ENCODE measurements at places on chromosomes 7 and 10.

GRCh38 chr10:21522631-21523406 lies 2.7 kb downstream of the SKIDA1 start:
- no peak for DNase-seq

DNA sequence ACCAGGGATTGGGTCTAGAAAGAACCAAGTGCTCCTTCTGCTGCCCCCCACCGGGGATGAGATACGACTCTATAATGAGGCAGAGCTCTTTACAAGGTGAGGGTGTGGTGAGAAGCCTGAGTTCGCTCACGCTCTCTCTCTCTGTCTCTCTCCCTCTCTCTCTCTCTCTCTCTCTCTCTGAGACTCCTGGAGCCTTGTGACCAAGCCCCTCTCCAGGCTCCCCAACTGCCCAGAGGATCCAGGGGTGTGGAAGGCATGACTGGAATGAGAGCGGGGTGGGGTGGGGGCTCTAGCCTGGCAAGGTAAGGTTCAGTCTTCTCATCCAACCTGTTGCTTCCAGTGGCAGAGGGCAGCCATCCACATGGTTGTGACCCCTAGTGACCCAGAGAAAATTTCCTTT lies 3.1 kb upstream of the PTF1A start:
- no peak for DNase-seq

DNA sequence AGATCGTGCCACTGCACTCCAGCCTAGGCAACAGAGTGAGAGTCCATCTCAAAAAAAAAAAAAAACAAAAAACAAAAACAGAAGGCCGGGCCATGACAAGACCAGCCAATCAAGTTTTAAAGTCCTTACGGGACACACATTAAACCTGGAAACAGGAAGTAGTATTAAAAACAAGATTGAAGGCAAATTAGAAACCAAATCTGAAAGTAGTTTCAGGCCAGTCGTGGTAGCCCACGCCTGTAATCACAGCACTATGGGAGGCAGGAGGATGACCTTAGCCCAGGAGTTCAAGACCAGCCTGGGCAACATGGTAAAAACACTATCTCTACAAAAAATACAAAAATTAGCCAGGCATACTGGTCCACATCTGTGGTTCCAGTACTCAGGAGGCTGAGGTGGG lies 18.1 kb downstream of the PSAP start:
- no peak for DNase-seq

- DNase-seq, result no peak
Observed at GRCh38 chr10:132652446-132652845, 114.9 kb downstream of the INPP5A start.

DNA sequence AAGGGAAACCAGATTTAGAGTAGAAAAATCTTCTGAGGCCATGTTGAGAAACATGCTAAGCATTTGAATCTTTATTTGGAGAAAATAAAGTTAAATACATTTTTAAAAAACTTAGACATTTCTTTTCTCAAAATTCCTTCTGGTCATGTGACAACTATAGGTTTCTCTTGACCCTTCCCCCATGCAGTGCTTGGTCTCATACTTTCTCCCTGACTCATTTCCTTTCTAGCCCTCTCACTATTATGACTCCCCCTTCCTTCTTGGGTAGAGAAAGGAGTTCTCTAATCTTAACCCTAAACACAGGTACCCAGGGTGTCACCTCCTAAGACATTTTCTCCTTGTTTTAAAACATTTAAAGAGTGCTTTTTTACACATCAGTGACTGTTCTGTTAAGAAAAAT lies 179.5 kb upstream of the TMEM106B start:
- peak; percentile 77 for DNase-seq

- no peak for DNase-seq
Observed at GRCh38 chr10:29473087-29473356, 161.7 kb downstream of the SVIL start.

DNA sequence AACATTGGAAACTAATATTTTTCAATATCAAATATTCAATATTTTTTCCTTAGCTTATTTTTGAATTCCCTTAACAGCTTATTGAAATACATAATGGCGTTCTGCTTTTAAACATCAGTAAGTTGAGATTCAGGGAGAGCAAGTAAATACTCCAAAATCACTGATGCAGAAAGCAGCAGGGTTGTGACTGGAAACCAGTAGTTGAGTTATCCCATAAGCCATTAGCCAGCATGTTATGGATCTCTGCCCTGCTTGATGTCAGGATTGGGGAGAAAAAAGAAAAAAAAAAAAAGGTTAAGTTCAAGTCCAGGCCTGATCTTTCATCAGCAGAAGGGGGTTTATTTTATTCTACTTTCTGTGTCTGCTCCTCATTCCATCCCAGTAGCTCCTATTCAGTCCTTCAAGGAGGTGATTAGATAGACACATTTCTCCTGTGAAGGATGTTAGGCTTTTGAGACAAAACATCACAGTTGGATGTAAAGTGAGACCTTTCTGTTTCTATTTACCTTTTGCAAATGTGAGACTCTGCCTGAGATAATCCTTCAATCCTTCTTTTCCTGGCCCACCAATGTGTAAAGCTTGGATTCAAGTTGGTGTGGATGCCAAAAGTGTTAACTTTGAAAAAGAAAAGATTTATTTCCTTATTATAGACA lies 110.9 kb upstream of the HDAC9 start:
- no peak for DNase-seq

DNA sequence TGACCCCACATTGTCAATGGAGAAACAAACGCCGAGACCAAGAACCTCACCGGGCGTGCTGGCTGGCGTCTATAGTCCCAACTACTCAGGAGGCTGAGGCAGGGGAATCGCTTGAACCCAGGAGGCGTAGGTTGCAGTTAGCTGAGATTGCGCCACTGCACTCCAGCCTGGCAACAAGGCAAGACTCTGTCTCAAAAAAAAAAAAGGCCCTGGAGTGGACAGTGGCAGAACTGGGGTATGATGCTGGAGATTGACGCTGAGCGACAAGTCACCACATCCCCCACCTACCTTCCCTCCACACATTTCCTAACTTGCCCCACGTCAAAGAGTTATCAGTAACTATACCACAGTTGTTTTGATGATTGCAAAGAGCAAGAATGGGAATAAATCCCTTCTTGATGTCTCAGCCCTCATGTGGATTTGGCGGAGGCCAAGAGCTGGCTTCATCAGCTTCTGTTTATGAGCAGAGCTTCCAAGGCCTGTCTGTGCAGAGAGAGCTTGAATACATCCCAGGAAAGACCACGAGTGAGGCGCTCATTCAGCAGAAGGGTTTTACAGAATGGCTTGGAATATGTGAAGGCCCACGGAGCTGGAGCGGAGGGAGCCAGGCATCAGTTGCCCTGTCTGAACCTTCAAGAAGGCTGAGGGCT lies 28.0 kb upstream of the TNS3 start:
- DNase-seq, result peak; percentile 81

- no peak for DNase-seq
Observed at GRCh38 chr10:111275091-111275490, 198.3 kb downstream of the ADRA2A start.

- DNase-seq, result peak; percentile 72
Observed at GRCh38 chr7:16670021-16670420, 24.0 kb downstream of the BZW2 start.

GRCh38 chr10:89454561-89455347 lies 40.4 kb downstream of the IFIT5 start:
- peak; percentile 56 for DNase-seq

DNA sequence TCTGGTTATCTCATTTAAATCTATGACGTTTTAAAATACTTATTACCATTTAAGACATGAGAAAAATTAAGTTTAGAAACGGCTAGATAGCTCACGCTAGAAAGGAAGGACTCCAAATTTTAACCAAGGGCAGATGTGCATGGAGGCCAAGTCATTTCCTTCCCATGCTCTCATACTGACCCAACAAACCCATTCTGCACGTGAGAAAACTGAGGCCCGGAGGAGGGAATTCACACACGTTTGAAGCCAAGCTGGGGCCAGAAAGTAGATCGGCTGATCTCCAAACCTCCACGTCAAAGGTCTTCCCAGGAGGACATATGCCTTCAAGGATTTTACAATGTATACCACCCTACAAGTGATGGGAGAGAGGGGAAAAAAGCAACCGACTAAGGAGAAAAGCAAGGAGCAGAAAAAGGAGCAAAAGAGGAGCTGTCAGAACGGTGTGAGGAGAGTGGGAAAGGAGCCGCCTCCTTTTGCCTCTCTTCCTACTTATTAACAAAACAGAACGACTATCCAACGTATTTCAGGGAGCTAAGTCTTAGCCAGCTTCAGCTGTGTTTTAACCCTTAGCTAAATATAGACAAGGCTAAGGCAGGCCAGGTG lies 645 bp upstream of the SIRT1 start:
- no peak for DNase-seq

GRCh38 chr10:89700923-89701241 lies 508 bp upstream of the KIF20B start:
- no peak for DNase-seq

GRCh38 chr10:128498746-128499145 lies 372.5 kb upstream of the MKI67 start:
- DNase-seq, result no peak

DNA sequence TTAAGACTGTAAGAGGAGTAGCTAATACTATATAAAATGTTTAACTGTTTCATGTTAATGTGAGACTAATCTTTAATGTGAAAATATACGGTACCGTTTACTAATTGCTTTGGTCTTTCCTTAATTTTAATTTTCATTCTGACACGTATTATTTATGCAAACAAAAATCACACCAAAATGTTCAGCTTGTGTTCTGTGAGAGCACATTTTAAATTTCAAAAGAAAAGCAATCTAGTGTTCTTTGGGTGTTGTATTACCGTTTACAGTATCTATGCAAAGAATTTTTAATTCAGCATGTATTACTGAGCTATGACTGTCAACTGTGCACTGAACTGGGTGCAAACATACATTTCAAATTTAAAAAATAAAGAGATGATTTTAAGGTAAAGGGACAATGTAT lies 2.2 kb downstream of the WNT16 start:
- DNase-seq, result no peak
